ENCODE measurements at places on chromosomes 2 and 18.

DNA sequence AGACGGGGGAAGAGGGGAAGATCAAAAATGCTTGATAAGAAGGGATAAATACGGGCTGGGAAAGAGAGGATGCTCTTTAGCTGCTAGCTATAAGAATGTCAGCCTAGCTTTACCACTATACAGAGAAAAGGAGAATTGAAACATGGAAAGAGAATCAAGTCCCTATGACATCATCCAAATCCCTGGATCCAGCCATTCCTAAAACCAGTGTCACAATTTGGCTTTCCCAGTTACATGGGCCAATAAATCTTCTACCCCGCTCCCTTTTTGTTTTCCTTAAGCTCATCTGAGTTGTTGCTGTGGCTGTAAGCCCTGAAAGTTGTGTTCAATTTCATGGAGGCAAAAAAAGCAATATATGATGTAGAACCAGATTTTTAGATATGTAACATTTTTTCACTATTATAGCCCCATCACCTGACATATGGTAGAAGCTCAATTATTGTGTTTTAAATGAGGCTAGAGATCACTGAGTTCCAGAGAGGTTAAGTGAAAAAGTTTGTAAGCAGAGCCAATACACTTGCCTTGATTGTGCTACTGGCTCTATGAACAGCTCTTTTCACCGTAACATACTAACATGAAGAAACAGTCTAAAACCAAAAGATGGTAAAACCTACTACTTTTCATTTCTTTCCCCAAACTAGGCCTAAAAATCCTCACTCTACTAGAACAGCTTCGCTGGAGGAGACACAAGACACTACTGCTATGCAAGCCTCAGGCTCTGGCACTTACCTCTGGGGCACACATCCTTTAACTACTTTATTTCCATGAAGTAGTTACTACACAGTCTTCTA lies 4.3 kb downstream of the HNRNPLL start:
- no peak for DNase-seq

DNA sequence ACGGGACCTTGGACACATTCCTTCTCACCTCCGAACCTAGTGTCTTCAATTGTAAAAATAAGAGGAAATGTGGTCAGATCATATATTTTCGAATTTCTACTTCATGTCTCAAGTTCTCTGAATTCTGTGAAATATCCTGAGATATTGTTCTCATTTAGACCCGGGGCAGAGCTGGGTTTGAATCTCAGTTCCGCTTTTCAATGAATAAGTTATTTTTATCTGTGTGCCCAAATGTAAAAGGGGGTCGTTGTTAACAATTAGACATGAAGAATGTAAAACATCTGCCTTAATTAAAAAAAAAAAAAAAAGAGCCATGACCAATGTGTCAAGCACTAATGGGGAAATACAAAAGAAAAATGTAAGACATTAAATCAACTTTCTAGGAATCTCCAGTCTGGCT lies 48.9 kb upstream of the BCL11A start:
- DNase-seq, result no peak

- DNase-seq, result peak; percentile 60
Observed at GRCh38 chr2:219308142-219309101, 779 bp downstream of the PTPRN start.

GRCh38 chr2:80364524-80365212 lies 60.1 kb upstream of the LRRTM1 start:
- no peak for DNase-seq

- DNase-seq, result no peak
Observed at GRCh38 chr2:38409156-38410102, 32.4 kb upstream of the ATL2 start.

DNA sequence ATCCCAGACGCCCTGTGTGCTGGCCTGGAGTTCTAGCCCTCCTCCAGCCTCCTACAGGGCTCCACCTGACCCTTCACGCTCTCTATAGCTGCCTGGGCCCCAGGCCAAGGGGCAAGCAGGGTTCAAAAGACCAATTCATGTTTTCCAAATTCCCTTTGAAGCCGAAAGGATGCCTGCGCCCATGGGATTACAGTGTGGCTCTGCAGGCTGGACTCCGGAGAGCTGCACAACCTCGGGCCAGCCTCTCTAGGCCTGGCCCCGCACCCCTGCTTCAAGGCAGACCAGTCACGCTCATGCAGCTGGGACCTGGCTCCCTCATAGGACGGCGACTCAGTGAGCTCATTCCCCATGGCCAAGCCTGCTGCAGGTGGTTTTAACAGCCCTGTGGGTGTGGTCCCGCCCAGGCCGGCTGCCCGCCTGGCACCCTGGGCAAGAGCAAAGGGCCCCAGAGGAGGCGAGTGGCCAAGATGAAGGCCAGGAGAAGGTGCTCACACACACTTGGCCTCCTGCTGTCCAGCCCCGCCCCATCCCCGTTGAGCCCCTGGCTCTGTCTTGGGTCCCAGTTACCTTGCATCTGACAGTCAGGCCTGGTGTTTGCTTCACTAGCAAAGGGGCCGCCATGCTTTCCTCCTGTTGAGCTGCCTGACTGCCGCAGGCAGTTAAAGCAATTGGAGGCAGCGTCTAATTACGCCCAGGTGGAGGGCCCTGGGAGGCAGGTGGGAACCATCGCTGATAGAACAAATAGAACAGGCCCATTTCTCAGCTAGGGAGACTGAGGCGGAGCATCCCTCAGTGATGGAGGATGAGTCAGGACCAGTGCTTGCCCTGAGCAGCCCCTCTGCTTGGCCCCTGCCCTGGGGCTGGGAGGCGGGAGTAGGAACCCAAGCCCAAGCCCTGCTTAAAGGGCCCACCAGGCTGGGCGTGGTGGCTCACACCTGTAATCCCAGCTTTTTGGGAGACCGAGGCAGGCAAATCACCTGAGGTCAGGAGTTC lies 56.9 kb downstream of the SMAD7 start:
- DNase-seq, result no peak

- DNase-seq, result peak; percentile 9
Observed at GRCh38 chr2:45585267-45585861, 25.7 kb downstream of the SRBD1 start.

DNA sequence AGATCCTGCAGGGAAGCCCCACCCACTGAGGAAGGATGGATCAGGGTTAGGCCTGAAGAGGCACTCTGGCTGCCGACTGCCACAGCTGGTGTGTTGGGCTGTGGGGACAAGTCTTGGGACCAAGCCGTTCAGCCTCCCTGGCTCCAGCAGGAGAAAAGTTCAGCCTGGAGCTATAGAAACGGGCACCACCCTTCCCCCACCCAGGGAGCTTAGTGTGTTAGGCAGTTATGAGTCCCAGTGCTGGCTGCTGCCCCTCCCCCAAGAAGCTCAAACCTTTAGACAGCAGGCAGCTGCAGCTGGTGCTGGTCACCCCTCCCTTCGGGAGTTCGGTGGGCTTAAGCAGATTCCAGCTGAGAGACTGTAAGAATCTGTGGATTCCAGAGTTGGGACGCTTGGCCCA lies 447.1 kb upstream of the HS6ST1 start:
- no peak for DNase-seq

- DNase-seq, result no peak
Observed at GRCh38 chr18:66328296-66328878, 275.5 kb downstream of the CDH19 start.

GRCh38 chr2:2787301-2787907 lies 456.3 kb upstream of the MYT1L start:
- no peak for DNase-seq

DNA sequence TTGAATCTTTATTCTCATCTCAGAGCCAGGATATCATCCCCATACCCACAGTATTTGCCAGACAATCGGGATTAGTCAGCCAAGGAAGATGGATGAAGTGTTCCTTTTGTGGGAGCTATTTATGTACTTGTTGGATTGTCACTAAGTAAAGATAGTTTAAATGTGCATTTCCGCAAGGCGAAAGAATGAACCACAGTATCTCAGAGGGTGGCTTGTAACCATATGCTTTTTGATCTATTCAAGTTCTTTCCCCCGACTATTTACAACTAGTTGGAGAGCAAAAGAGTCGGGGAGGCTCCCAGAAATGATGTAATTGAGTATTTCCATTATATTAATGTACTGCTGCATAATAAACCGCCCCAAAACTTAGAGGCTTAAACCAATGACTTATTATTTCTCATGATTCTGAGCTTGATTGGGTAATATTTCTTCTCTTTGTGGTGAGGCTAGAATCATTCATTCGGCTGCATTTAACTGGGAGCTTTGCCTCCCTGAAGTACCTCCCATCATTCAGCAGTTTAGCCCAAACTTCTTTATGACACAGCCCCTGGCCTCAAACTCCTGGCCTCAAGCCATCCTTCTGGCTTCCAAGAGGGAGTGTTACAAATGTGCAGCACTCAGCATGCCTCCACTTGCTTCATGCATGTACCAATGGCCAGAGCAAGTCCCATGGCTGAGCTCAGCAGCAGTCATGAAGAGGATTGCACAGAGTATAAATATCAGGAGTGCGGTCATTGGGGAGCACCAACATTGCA lies 423.7 kb downstream of the METTL4 start:
- no peak for DNase-seq

GRCh38 chr18:46421973-46422551 lies 235.0 kb downstream of the LOXHD1 start:
- no peak for DNase-seq

- no peak for DNase-seq
Observed at GRCh38 chr2:191746346-191747169, 68.6 kb downstream of the NABP1 start.

DNA sequence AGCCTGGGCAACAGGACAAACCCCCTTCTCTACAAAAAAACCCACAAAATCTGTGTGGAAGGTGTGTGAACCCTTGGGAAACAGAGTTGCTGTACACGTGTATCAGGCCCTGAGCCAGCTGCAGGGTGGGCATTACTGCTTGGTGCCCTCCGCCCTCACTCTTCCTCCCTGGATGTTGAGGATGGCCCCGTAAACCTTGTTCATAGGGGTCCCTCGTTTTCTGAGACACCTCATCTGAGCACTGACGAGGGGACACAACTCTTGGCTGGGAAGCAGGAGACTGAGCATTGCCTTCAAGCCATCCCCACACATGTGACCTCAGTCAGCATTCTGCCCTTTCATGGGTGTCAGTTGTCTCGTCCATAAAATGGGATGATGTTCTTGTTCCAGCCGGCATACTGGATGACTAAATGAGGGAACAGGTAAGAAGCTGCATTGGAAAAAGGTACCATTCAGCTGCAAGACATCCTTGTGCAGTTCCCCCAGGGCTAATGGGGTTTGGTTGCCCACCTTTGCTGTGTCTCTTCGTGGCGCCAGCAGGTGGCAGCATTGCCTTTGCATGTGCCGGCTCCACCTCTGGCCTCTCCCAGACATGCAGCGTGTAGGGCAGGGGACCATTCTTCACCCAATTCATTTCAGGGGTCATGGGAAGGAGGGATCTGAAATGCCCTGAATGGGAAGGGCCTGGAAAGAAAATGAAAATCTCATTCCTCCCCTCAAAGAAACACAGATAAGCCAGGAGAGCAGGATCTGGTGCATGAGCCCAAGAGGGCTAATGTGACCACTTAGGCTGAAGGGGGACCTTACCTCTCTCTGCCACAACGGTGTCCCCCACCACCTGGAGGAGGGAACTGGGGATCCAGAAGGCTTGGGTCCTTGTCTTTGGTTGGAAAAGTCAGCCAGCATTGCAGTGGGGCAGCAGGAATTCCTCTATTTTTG lies 36.4 kb upstream of the HAAO start:
- peak; percentile 65 for DNase-seq

DNA sequence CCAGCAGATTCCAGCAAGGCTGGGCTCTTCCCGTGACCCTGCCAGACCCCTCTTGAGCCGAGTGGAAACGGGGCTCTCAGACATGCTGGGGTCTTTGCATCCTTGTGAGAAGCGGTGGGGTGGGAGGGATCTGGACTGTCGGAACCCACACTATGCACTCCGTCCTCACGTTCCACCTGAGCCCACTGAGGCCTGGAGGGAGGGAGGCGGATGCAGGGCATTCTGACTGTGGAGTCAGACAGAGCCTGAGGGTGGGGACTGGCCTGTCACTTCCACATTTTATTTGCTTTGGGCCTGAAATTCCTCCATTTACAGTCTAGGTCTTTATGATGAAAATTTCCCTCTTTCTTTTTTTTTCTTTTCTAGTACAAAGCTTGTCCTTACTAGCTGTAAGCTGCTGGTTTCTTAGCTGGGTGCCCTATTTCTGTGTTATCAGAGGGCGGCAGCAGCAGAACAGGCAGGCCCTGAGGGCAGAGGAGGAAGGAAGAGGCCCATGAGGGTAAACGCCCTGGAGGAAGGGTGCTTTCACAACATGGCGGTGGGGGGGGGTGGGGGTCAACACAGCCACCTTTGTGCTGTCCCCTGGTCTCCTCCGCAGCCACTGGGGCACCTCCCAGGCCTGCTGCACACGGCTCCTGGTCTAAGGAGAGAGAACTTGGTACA lies 373.5 kb upstream of the MYT1L start:
- DNase-seq, result no peak

DNA sequence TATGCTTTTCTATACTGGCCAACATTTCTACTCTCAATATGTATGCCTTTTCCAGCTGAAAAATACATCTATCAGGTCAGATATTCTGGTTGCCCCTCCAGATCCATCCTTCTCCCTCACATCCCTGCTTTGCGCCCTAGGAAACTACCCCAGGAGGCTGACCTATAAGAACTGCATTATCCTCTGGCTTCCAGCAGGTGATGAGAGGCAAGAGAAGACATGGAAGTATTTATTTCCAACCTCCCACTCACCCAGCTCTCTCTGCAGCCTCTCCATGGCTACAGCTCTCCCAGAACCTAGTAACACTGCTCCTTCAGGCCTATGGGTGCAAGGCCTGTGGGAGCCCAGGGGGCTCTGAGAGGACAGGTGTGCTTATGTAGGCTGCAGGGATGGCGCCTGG lies 42.9 kb downstream of the ARID5A start:
- DNase-seq, result no peak

GRCh38 chr2:139773720-139774277 lies 993.6 kb upstream of the NXPH2 start:
- DNase-seq, result no peak

DNA sequence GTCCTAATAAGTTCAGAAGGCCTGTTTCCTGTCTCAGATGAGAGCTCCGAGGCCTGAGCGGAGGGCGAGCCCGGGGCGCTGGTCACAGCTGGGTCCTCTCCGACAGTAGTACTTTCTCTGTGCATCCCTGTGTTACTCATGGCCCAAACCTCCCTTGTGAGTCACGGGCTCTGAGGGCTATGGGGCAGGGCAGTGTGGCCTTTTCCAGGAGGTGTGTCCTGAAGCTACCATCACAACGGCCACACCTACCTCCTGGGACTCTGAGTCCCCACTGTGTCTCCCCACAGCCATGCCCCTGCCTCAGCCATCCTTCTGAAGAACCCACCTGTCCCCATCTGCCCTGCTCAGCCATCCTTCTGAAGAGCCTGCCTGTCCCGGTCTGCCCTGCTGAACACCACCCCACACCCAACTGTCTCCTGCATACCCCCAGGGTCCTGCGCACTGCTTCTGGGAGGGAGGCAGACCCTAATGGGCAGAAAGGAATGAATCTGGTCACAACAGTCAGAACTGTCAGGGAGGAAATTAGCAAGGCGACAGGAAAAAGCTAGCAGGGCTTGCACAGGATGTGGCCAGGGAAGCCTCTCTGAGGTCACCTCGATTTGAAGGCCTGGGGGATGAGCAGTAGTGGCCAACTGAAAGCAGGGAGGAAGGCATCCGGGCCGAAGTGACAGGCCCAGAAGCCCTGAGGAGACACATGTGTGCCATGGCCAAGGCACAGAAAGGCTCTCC lies 145.4 kb upstream of the RIOK3 start:
- no peak for DNase-seq
